ENCODE measurements at places on chromosomes 2 and 18. TPM values are rescaled to one million over a fixed set of nuclear protein-coding genes. Genes with fewer than 3 reads are reported as not detected.

Gene PTH2R
- not detected for total RNA-seq

Gene MARCO
- total RNA-seq = not detected

DNA sequence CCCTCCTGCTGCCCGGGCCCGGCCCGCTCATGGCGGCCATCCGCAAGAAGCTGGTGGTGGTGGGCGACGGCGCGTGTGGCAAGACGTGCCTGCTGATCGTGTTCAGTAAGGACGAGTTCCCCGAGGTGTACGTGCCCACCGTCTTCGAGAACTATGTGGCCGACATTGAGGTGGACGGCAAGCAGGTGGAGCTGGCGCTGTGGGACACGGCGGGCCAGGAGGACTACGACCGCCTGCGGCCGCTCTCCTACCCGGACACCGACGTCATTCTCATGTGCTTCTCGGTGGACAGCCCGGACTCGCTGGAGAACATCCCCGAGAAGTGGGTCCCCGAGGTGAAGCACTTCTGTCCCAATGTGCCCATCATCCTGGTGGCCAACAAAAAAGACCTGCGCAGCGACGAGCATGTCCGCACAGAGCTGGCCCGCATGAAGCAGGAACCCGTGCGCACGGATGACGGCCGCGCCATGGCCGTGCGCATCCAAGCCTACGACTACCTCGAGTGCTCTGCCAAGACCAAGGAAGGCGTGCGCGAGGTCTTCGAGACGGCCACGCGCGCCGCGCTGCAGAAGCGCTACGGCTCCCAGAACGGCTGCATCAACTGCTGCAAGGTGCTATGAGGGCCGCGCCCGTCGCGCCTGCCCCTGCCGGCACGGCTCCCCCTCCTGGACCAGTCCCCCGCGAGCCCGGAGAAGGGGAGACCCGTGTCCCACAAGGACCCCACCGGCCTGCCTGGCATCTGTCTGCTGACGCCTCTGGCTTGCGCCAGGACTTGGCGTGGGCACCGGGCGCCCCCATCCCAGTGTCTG, 767 bp downstream of the RHOB start:
- DNase-seq = no peak
- peak overlapping the region; percentile 91 for H3K4me3 ChIP-seq
- H3K4me1 ChIP-seq = peaks cover 53% of the 10 kb centered on the region

GRCh38 chr2:12300927-12301326, 415.8 kb upstream of the TRIB2 start:
- H3K36me3 ChIP-seq = peaks cover 2% of the 10 kb centered on the region
- no peaks in the 10 kb centered on the region for H3K27me3 ChIP-seq
- no peak for DNase-seq
- H3K4me1 ChIP-seq = peaks cover 44% of the 10 kb centered on the region

DNA sequence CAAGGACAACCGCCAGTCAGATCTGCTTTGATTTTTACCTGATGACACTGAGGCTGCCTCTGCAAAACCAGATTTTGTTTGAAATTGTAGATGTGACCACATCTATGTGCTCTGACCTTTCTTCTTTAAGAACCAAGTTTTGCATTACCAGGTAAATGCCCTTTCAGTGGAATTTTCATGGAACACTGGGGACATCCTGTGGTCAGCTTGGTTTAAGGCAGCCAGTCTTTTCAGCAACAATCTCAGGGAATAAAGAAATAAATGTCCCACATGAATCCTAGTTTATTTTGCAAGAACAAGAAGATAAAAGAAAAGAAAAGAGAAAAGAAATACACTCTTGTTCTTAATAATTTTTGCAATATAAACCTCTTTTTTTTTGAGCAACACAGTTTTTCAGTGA, 90.6 kb downstream of the POU3F3 start:
- peaks cover 10% of the 10 kb centered on the region for H3K4me1 ChIP-seq
- H3K4me3 ChIP-seq = no peak overlapping the region
- peaks cover 30% of the 10 kb centered on the region for H3K27me3 ChIP-seq
- H3K36me3 ChIP-seq = no peaks in the 10 kb centered on the region
- H3K27ac ChIP-seq = no peak overlapping the region

DNA sequence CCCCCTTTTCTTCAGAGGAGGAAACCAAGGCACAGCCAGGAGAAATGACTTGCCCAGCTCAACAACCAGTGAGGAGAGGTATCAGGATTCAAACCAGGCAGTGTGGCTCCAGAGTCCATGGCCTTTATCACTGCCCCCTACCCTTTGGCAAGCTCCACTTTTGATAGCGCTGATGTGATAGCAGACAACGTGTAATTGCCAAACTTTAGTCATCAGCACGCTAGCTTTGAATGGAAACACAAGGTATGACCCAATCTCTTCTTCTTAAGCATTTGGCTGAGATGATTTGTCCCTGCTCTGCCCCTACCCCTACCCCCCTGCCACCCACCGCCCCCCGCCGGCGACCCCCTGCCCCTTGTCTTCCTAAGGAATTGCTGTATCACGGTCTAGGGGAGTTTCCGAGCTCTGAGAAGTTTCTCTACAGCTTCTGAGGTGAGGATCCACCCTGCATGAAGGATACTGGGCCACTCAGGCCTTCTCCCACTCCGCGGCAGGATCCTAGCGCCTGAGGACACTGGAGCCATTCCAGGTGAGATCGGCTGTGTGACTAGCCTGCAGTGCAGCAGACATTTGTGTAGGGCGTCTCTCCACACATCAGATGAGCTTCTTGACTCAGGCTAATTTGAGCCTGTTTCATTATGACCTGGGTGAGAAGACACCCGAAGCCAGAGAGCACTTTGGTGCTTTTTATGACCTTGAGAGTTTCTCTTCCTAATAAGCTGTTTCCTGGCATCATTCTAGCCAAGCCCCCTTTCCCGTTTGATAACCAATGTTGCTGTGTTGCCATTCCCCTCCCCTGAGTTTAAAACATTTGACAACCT, 75.1 kb upstream of the MAP4K4 start:
- no peak overlapping the region for H3K27ac ChIP-seq
- H3K36me3 ChIP-seq = no peaks in the 10 kb centered on the region
- H3K4me1 ChIP-seq = peaks cover 7% of the 10 kb centered on the region
- H3K4me3 ChIP-seq = no peak overlapping the region
- H3K27me3 ChIP-seq = peaks cover 16% of the 10 kb centered on the region
- DNase-seq = no peak

DNA sequence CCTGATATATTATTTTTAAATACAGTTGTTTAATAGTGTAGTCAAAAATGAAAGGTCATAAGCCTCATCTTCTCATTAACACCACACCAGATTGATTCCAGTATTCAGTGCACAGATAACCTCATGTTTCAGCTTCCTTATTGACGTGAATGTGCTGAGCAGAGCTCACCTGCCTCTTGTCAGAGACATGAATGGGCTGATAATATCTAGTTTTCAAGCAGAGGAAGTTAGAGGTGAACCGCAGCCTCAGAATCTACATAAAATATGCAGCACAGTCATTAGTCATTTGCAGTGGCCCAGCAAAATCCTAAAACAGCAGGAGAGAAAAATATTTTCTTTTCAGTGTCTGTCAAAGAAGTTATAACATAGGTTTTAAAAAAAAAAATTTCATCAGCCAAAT, 216.2 kb downstream of the GBX2 start:
- no peak overlapping the region for H3K4me3 ChIP-seq
- no peak for DNase-seq

Gene POMC
- not detected for total RNA-seq

GRCh38 chr18:13513021-13513420, 213.3 kb downstream of the FAM210A start:
- H3K36me3 ChIP-seq = no peaks in the 10 kb centered on the region
- peaks cover 16% of the 10 kb centered on the region for H3K27me3 ChIP-seq
- H3K4me3 ChIP-seq = no peak overlapping the region
- H3K27ac ChIP-seq = no peak overlapping the region
- peaks cover 7% of the 10 kb centered on the region for H3K4me1 ChIP-seq

DNA sequence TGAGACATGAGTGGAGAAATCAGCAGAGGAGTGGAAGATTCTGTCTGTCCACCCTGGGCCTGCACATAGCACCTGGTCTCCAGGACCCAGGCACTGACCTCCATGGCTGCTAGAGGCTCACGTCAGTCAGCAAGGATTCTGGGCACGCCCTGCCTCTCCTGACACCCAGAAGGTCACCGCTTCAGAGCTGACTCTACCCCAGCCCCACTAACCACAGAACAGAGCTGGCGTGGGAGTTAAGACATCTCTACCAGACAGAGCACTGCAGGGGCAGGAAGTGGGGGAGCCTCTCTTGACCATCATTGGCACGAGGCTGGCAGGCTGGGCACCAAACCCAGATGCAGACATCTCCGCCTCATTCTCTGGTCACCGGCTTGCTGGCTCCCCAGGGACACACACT, 3.0 kb downstream of the ADCY3 start:
- H3K4me3 ChIP-seq = no peak overlapping the region
- H3K27me3 ChIP-seq = no peaks in the 10 kb centered on the region
- H3K4me1 ChIP-seq = peaks cover 64% of the 10 kb centered on the region
- H3K36me3 ChIP-seq = peaks cover 12% of the 10 kb centered on the region
- H3K27ac ChIP-seq = no peak overlapping the region

GRCh38 chr18:69885841-69886531, 61.7 kb downstream of the CD226 start:
- no peak overlapping the region for H3K27ac ChIP-seq
- H3K27me3 ChIP-seq = no peaks in the 10 kb centered on the region
- no peak overlapping the region for H3K4me3 ChIP-seq
- peaks cover 22% of the 10 kb centered on the region for H3K4me1 ChIP-seq
- DNase-seq = no peak

DNA sequence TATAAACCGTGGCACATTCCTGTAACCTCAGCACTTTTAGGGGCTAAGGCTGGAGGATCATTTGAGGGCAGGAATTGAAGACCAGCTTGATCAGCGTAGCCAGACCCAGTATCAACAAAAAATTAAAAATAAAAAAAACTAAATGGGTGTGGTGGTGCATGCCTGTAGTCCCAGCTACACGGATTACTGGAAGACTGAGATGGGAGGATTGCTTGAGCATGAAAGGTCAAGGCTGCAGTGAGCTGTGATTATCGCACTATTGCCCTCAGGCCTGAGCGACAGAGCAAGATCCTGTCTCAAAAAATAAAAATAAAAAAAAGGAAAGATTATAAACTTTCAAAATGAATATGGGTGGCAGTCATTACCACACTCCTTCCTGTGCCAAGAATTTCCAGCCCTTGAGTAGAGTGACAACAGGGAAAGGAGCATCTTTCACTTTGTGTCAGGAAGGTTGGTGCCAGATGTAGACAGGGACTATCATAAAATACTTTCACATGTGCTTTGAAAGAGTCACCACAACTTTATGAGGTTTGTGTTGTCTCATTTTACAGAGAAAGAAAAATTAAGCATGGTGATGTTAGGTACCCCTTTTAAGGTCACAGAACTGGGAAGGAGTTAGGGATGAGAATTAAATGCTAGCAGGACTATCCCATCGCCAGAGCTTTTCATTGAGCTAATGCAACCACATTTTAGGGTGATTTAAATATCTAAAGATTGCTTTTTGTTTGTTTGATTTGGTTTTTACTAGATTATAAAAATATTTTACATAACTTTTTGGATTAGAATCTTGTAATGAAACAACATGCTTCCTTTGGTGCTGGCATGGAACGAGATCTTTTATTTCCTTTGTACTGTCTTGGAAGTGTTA, 1617.4 kb upstream of the ACVR2A start:
- no peak overlapping the region for H3K4me3 ChIP-seq
- H3K27ac ChIP-seq = no peak overlapping the region
- H3K4me1 ChIP-seq = peaks cover 36% of the 10 kb centered on the region
- H3K36me3 ChIP-seq = no peaks in the 10 kb centered on the region
- no peaks in the 10 kb centered on the region for H3K27me3 ChIP-seq
- DNase-seq = no peak

Gene PRSS56
- total RNA-seq = not detected

GRCh38 chr18:55907453-55908175, 319.6 kb upstream of the TCF4 start:
- no peaks in the 10 kb centered on the region for H3K27me3 ChIP-seq
- H3K4me1 ChIP-seq = peaks cover 32% of the 10 kb centered on the region
- no peak for DNase-seq
- peak overlapping the region; percentile 52 for H3K4me3 ChIP-seq

GRCh38 chr2:36059691-36060090, 295.9 kb upstream of the CRIM1 start:
- H3K36me3 ChIP-seq = no peaks in the 10 kb centered on the region
- DNase-seq = no peak
- no peak overlapping the region for H3K4me3 ChIP-seq
- H3K27ac ChIP-seq = no peak overlapping the region
- peaks cover 15% of the 10 kb centered on the region for H3K27me3 ChIP-seq

Gene TEX44
- total RNA-seq = not detected

DNA sequence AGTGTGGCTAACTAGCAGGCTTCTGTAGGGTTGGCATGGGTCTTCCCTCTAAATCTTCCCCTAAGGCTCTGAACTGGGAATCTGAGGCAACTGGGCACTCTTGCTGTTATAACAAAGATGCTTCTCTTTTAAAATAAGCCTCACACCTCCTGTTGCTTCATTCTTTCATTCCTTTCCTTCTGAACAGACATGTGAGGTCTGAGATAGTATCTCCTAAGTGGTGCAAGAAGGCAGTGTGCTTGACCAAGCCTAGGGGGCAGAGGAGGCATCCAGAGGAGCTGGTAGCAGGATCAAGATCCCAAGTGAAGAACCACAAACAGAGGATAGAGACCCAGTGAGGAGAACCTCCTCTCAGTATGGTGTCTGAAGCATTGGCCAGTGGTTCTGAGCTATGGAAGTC, 90.9 kb downstream of the TTC27 start:
- H3K27me3 ChIP-seq = no peaks in the 10 kb centered on the region
- no peak for DNase-seq
- peaks cover 3% of the 10 kb centered on the region for H3K36me3 ChIP-seq
- no peak overlapping the region for H3K4me3 ChIP-seq
- no peak overlapping the region for H3K27ac ChIP-seq

DNA sequence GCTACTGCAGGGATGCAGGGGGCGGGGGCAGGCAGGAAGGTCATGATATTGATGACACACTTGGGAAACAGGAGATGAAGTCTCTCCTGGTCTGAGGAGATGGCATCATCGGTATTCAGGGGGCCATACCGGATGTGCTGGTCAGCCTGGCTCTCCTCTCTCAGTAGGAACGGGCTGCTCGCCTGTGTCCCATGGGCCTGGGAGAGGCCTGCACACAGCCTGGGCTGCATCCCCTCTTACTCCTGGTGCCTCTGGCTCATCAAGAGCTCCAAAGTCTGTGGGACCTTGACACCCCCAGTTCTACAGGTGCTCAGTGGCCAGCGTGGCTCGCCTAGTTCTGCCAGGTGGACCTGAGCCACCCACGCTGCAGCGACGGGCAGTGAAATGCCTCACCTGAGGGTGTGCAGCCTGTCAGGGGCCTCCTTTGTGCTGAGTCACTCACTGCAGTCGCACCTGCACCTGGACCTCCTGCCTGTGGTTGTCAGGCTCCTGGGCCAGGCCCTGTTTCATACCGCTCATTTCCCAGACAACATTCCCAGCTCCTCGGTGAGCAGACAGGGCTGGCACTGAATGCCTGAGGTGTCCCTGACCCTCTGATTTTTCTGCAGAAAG, 18.6 kb upstream of the CNDP1 start:
- peak; percentile 79 for DNase-seq
- no peak overlapping the region for H3K27ac ChIP-seq
- no peaks in the 10 kb centered on the region for H3K27me3 ChIP-seq
- peaks cover 37% of the 10 kb centered on the region for H3K36me3 ChIP-seq

DNA sequence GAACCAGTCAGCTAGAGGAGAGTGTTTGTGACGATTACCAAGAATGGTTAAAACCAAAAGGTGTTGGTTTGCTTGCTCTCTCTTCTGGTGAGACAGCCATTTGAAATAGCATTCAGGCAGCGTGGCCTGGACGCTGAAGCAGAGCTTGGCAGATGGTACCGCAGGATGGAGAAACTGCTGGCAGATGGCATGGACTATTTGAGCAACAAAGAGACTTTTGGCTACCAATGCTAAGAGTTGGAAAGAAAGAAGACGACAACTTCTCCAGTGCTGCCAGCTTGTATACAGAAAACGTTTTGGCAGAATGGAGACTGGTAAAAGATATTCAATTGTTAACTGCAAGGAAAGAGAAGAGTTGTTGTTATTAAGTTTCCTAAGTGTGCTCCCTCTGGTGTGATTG, 315.0 kb downstream of the PARD3B start:
- no peak for DNase-seq
- H3K27me3 ChIP-seq = no peaks in the 10 kb centered on the region
- H3K36me3 ChIP-seq = peaks cover 2% of the 10 kb centered on the region
- peaks cover 3% of the 10 kb centered on the region for H3K4me1 ChIP-seq
- no peak overlapping the region for H3K27ac ChIP-seq

All from osteocyte (in vitro differentiated cells).